Iris pigment epithelial cell (primary cell): ENCODE measurements at places on chromosomes 2 and 18.

GRCh38 chr18:46067438-46068007 lies 4.5 kb downstream of the PSTPIP2 start:
- DNase-seq, result peak; percentile 65

GRCh38 chr2:41020358-41020757 lies 568.5 kb upstream of the SLC8A1 start:
- DNase-seq, result no peak

- DNase-seq, result no peak
These were observed 1.4 kb downstream of the GPBAR1 start for GRCh38 chr2:218262237-218262600.

DNA sequence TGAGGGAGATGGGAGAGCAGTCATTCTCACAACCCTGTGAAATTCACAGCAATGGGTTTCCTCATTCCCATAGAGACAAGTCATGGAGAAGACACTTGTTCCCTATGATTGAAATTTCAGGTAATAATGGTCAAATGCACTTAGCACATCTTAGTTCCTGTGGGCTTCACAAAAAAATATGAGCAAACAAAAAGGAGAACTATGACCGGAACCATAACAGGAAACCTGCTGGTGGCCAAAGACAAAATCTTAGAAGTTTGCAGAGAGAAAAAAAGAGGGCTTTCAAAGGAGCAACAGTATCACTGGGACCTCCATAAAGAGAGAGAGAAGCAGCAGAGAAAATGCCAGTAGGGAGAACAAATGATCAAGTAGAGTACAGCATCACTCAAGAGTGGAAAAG lies 138.9 kb upstream of the APCDD1 start:
- no peak for DNase-seq

- no peak for DNase-seq
These were observed 272.3 kb upstream of the EPHA4 start for GRCh38 chr2:221844212-221845020.

DNA sequence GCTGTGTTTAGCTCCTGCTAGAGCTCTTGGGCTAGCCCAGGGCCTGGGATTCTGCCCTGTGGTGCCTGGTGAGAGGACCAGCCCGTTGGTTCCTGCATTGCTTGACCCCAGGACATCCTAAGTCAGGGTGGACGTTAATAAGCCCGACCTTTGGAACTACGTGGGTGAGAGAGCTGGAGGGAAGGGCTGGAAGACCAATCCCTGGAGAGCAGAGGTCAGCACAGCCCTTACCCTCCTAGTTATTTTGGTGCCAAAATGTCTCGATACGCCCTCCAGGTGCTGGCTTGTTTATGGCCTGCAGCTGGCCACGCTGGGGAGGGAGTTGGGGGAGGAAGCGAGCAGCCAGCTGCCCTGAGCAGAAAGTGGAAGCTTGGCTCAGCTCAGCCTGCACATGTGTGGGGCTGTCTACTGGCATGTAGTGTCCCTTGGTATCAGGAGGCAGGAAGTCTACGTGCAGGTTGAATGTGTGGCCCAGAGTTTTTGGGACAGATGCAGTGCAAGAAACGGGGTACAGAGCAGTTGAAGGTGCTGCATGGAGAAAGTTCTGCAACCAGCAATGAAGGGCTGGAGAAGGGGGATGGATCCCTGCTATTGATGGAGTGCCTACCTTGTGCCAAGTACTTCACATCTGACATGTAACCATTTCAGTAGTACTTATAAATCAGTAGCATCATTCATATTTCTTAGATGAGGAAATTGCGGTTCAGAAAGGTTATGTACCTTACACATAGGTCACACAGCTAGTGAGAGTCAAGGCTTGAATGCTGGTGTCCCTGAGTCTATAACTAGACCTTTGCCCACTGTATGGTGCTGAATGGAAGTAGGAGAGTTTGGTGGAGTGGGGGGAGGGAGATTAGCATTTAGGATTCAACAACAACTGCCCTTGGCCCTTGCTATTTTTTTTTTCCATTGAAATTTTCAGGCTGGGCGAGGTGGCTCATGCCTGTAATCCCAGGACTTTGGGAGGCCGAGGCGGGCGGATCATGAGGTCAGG lies 5.0 kb upstream of the DGKD start:
- DNase-seq, result no peak

DNA sequence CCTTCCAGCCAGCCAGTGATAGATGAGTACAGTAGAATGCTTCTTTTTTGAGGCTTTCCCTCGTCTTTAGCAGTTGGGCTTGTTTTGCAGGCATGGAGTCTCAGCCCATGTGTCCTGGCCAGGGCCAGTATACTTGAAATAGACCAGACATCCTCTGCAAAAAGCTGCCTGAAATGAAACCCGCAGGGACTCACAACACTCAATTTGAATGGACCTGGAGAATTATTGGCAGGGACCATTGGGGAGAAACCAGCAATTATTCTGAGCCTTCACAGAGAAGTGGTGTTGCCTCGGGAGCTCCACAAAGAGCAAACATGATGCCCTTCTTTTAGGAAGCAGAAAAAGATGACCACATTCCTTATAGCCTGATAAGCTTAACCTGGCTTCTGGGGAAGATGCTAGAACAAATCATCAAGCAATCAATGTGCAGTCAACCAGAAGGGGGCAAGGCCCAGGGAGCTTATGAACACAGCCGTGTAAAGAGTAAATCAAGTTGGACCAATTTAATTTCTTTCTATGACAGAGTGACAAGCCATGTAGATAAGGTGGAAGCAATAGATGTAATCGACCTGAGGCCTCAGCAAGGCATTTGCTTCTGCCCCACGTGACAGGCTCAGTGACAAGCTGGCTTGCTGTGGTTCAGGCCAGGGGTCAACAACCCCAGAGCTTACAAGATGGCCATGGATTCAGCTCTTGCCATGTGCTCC lies 42.1 kb downstream of the BOD1L2 start:
- no peak for DNase-seq

- peak; percentile 85 for DNase-seq
These were observed 39.7 kb upstream of the GRP start for GRCh38 chr18:59180150-59180845.

DNA sequence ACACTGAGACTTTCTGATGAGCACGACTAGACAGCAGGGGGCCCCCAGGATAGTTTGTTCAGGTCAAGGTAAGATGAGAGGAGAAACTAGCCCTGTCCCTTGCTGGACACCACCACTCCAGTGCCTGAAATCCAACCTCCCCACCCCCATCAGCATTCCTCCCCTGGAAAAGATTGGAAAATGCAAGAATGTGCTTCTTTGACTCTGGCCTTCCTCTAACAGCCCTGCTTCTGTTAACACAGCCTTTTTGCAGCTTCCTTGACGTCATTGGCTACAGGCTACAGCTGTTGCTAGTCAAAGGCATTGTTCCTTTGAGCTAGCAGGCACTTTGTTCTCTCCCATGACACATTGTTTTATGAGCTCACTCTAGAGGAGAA lies 20.1 kb upstream of the LTBP1 start:
- DNase-seq, result peak; percentile 23

DNA sequence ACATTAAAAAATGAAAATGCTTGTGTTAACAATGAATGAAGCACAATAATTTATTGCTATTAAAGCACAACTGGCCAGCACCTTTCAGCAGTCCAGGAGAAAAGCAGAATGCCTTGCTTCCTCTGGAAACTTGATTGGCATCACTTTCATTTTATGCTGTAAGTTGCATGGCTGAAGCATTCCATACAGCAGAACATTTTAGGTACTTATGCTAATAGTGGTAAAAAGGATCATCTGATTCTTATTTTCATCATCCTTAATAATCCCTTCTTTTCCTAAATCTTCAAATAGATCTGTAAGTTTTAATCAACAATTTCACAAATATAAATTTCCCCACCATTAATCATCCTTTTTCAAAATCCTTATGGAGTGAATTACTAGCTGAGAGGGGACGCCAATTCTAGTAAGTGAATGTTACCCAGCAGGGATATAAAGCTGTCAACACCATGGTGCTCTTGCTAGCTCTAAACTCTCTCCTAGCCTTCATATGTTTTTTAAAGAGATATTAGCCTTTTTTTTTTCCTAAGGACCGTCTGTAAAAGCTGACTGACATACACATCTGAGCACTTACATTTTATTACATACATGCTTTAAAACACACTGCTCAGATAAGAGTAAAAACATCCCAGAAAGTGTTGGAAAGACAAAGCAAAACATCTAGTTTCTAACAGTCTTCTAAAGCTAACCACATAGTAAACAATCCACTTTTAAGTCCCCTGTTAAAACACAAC lies 5.3 kb downstream of the SATB2 start:
- DNase-seq, result no peak

DNA sequence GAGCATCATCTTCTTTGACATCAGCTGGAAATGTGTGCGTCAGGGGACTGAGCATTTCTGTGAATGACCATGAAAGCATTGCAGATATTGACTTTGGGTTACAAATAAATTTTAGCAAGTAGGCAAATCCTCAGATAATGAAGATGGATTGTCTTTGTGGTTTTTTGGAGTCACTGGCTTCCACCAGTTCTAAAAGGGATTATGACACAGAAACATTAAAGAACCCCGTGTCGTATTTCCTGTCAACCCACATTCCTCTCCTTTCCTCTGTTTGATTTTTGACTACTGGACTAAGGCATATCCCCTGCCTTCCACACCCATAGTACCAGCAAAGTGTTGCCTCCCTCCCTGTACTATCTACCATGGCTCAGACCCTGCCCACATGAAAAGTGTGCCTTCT lies 268.1 kb downstream of the MYO3B start:
- no peak for DNase-seq

DNA sequence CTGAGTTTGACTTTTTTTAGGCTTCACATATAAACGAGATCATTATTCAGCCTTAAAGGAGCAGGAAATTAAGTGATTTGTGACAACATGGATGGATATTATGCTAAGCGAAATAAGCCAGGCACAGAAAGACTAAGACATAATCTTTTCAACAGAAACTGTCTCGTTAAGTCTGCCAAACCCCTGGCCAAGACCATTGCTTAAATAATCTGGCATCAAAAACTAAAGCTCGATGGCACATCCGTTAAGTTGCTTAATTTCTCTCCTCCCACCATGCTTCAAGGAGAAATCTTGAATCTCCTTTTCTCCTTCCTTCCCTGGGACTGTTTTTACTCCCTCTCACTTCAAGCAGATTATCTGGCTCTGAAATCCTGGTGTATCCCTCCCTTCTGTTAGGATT lies 140.3 kb downstream of the GALNT14 start:
- DNase-seq, result no peak

GRCh38 chr2:31919499-31919898 lies 91.3 kb downstream of the MEMO1 start:
- DNase-seq, result no peak

GRCh38 chr2:27145682-27146081 lies 3.1 kb upstream of the TCF23 start:
- no peak for DNase-seq

DNA sequence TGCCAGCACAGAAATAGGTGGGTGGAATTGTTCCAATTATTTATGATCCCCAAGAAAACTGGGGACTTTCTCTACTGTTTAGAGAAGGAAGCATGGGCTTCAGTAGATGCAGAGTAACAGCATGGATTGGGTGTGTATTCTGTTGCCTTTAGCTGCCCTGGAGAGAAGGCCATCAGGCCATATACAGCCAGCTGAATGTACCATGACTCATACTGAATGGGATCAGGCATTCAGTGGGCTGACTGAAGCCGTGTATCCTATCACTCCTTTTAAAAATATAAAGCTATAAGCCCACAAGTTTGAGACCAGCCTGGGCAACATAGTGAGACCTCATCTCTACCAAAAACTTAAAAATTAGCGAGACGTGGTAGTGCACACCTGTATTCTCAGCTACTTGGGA lies 16.7 kb upstream of the PLEKHM3 start:
- DNase-seq, result peak; percentile 73

- DNase-seq, result no peak
These were observed 67.2 kb upstream of the SMAD7 start for GRCh38 chr18:49017813-49018553.

DNA sequence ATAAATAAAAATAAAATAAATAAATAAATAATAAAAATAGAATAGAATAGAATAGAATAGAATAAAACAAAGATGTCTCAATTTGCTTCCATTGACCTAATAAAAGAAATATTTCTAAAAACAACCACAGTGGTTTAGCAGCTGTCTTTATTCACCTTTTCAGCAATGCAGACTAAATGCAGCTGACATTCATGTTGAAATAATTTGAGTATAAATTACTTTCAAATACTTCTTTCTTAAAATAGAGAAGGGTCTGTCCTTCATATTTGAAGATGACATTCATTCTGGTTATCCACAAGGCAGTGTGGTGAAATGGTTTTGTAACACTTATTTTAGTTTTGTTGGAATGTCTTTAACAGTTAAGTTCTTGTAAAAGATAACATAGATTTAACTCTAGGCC lies 469.4 kb downstream of the IRS1 start:
- no peak for DNase-seq
